ENCODE measurements at places on chromosomes 11 and 22.

GRCh38 chr11:60814112-60814511, 27.8 kb upstream of the CCDC86 start:
- no peak for DNase-seq

- peak; percentile 97 for DNase-seq
These were observed 5.0 kb downstream of the THY1 start for GRCh38 chr11:119417726-119418540.

GRCh38 chr22:48238284-48238915, 1476.0 kb downstream of the TBC1D22A start:
- DNase-seq: no peak

GRCh38 chr11:11324090-11324489, 29.0 kb downstream of the CSNK2A3 start:
- DNase-seq: peak; percentile 2

GRCh38 chr11:45393826-45394225, 107.7 kb upstream of the SYT13 start:
- DNase-seq: no peak

GRCh38 chr11:46235777-46236688, 41.4 kb upstream of the CREB3L1 start:
- DNase-seq: no peak

- DNase-seq: peak; percentile 14
These were observed 21.4 kb upstream of the PISD start for GRCh38 chr22:31683181-31684105.

DNA sequence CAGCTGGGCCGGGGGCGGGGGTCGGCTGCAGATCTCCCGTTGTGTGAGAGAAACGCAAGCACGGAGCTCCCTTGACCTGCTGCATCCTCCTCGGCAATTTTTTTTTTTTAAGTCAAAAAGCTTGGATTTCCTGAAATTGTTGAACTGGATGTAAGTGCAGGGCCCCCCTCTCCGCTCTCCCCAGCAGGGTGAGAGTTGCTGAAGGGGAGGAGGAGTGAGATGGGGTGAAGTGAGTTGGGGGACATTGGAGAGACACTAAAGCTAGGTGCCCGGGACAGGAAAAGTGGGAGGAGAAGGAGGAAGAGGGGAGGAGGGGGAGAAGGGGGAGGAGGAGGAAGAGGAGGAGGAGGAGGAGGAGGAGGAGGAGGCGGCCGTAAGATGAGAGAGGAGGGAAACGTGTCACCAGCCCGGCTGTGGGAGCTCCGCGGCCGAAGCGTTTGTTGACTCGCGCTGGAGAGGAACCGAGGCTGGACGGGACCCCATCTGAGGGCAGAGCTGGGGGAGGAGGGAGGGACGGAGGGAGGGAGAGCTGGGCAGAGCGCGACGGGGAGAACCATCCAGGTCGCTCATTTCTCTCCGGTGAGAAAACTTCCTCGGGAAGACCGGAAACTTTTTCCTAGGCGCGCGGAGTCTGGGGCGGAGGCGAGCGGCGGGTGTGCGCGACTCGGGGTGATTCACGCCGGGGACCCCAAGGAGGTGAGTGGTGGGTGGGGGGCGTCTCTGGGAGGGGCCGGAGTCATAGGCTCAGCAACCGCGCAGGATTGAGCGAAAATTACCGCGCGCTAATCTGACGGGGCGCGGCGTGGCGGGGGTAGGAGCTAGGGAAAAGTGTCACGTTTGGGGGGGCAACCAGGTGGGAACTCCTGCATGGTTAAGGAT, 80.2 kb downstream of the PRR5L start:
- peak; percentile 68 for DNase-seq

DNA sequence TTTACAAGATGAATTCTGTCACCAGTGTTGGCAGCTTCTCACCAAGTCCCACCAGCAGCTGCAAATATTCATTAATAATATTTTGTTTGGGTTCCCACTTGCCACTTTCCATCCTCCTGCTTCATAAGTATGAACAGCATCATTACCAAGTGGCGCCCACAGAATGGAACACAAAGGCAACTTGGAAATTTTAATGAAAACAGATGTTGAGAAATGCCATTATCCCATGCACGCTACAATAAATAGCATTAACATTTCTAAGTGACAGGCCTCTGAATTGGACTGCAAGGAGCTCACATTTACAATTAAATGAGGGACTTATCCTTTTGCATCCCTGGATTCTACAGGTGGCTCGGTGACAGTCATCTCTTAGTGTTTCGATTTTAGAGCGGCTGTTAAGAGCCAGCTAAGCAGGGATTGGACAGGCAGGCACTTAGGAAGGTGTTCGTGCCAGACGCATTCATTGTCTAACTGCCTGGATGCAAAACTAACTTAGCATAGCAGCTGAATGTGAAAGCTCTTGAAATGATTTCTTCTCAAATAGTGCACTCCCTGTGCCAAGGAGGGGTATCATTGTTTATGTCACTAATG, 170.3 kb downstream of the KIRREL3 start:
- no peak for DNase-seq

DNA sequence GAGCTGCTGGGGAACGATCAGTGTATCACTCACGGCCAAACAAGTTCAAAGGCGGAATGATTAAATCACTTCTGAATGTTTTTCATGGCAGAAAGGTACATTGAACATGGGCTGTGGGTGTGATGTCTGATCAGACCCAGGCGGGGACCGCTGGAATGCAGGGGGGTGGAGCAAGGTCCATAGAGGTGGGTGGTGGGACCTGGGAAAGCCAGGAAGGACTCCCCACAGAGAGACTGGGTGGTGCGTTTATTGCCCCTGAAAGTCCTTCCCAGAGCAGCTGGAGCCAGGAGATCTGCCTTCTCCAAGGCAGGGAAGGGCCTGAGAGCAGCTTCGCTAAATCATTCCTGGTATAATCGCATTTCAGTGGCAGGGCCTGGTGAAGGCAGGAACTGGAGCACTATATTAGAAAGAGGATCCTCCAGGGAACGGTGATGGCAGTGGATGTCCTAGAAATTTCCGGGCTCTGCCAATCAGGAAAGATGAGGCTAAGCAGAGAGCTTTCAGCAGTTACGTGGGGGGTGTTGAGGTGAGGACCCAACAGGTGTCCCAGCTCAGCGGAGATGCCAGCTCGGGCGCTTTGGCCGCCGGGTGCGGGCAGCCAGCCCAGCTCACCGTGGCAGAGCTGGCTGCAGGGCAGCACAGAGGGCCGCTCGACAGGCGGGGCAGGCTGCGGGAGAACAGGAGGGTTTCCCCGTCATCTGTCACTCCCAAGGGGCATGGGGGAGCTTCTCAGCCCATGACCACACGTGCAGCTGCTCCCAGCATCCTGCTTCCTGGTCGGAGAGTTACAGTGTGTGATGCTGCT, 271.7 kb downstream of the CTTN start:
- no peak for DNase-seq

GRCh38 chr11:72378704-72379383, 55.5 kb downstream of the CLPB start:
- no peak for DNase-seq
